ENCODE measurements at places on chromosomes 5 and 9. TPM values are rescaled to one million over a fixed set of nuclear protein-coding genes. Genes with fewer than 3 reads are reported as not detected.
A peak's percentile ranks its signal among the peaks of the same experiment; 100 is the strongest.

GRCh38 chr9:76810377-76810957 lies 46.2 kb downstream of the PCA3 start:
- H3K27me3 ChIP-seq: peaks cover 9% of the 10 kb centered on the region
- no peaks in the 10 kb centered on the region for H3K36me3 ChIP-seq
- DNase-seq: peak; percentile 54
- H3K4me3 ChIP-seq: no peak overlapping the region
- H3K4me1 ChIP-seq: peaks cover 12% of the 10 kb centered on the region

DNA sequence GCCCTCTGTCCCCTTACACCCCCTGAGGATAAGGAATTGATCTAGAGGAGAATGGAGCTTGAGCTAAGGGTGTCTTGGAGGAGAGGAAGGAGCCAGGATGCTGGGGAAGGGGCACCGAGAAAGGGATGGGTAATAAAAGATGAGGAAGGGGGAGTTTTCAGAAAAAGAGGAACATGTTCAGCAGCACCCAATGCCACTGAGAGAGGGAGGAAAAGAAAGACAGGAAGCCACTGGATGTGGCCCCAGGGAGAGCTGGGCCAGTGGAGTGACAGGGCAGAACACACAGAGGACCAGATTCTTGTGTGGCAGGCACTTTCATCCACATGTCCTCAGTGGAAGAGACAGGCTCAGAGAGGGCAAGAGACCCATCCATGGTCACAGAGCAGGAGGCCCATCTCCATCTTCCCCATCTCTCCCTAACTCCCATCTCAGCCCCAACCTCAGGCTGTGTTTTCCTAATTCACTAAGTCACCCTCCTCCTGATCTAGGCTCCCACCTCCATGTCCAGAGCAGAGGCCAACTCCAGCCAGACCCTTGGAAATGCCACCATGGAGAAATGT lies 7.2 kb downstream of the PFN3 start:
- peaks cover 13% of the 10 kb centered on the region for H3K4me1 ChIP-seq
- H3K4me3 ChIP-seq: no peak overlapping the region
- H3K27me3 ChIP-seq: peaks cover 11% of the 10 kb centered on the region
- no peak overlapping the region for H3K27ac ChIP-seq
- no peak for DNase-seq

GRCh38 chr9:114754581-114754980 lies 51.3 kb downstream of the TNFSF15 start:
- H3K27ac ChIP-seq: no peak overlapping the region
- no peak overlapping the region for H3K4me3 ChIP-seq
- no peak for DNase-seq
- H3K36me3 ChIP-seq: no peaks in the 10 kb centered on the region
- no peaks in the 10 kb centered on the region for H3K4me1 ChIP-seq

GRCh38 chr5:7094626-7095025 lies 301.3 kb upstream of the ADCY2 start:
- DNase-seq: no peak
- no peak overlapping the region for H3K4me3 ChIP-seq

GRCh38 chr5:34756781-34757624 lies 82.0 kb upstream of the TTC23L start:
- H3K4me1 ChIP-seq: peaks cover 18% of the 10 kb centered on the region
- no peak overlapping the region for H3K4me3 ChIP-seq
- no peaks in the 10 kb centered on the region for H3K27me3 ChIP-seq
- H3K36me3 ChIP-seq: peaks cover 45% of the 10 kb centered on the region

DNA sequence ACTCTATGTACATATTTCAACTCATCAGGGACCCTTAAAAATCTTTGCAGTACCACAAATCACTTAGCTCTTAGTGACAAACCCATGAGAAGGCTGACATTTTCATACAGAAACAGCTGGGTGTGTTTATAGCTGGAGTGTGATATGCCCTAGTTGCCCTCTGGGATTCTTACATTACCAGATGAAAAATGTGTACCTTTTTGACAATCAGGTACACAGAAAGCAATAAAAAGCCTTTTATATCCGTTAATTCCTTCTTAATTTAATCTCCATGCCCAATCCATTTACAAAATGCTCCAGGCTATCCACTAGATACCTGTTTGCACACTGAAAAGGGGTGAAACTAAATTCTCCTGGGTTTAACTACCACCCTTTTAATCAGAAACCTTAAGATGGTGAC lies 222.9 kb downstream of the KIAA0825 start:
- H3K4me3 ChIP-seq: no peak overlapping the region
- no peak for DNase-seq
- no peaks in the 10 kb centered on the region for H3K4me1 ChIP-seq
- H3K36me3 ChIP-seq: no peaks in the 10 kb centered on the region
- no peaks in the 10 kb centered on the region for H3K27me3 ChIP-seq

DNA sequence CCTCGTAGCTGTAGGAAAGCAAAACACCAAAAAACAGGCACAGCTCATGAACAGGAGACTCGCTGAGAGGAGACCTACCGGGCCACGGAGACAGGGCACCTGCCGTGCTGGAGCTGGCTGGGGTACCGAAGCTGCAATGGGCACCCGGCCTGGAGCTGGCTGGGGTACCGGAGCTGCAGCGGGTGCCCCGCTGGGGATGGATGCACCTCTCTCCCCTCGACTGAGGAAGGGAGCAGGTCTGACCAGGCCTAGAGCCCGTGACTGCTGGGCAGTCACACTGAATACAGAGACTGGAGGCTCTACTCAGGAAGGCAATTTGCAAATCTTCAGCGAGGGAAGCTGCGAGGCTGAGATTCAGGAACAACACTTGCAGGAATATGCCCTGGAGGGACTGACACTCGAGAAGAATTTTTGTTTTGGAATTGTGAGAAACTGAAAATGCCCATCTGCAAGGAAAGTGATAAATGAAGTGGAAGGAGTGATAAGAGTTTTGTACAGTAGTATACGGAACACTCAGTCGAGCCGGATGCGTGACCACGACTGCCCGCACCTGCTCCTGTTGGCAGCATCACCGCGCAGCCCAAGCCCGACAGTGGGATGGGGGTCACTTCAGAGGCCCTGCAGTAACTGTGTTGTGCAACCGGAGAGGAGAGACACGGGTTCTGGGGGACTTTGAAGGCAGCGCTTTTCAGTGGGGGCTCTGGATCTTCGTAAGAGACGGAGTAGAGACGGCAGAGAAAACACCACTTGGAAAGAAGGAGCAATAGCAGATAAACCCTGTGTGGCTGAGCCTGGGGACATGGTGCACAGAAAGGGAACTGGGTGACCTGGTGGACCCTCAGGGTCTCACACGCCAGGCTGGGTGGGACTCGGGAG lies 27.9 kb upstream of the LPCAT1 start:
- no peak overlapping the region for H3K4me3 ChIP-seq
- H3K27ac ChIP-seq: no peak overlapping the region
- no peaks in the 10 kb centered on the region for H3K36me3 ChIP-seq

DNA sequence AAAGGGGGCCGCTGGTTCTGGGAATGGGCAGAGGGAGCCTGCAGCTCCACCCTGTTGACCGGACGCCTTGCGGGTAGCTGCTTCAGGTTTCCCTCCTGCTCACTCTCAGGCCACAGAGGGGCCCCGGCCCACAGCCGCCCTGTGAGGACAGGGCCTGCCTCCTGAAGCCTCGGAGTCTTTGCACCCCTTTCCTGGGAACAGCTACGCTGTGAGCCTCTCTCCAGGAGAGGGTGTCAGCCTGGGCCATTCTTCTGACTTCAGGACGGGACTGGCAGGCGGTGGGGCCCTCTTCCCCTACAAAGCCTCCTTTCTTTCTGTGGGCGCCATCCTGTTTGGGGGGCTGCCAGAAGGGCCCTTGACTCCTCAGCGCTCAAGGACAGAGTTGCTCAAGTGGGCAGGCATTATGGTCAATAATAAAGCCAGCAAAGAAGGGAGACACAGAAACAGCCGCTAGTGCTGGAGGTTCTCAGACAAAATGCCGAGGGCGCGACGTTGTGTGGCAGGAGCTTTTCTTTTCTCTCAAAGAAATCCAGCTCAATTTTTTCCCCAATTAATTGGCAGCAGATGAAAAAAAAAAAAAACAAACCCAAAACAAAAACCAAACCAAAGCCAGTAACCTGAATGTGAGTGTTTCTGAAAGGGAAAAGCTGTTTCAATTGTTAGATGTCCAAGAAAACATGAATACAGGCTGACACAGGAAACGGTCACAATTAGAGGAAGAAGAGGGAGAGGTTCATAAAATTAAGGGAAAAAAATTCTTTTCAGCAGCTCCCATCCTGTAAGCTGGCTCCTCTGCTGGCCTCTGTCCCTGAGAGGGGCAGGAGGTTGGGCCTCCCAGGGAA lies 12.8 kb upstream of the SLC25A51 start:
- H3K4me3 ChIP-seq: no peak overlapping the region
- no peaks in the 10 kb centered on the region for H3K27me3 ChIP-seq
- DNase-seq: no peak
- peak overlapping the region; percentile 80 for H3K27ac ChIP-seq
- H3K4me1 ChIP-seq: peaks cover 26% of the 10 kb centered on the region

DNA sequence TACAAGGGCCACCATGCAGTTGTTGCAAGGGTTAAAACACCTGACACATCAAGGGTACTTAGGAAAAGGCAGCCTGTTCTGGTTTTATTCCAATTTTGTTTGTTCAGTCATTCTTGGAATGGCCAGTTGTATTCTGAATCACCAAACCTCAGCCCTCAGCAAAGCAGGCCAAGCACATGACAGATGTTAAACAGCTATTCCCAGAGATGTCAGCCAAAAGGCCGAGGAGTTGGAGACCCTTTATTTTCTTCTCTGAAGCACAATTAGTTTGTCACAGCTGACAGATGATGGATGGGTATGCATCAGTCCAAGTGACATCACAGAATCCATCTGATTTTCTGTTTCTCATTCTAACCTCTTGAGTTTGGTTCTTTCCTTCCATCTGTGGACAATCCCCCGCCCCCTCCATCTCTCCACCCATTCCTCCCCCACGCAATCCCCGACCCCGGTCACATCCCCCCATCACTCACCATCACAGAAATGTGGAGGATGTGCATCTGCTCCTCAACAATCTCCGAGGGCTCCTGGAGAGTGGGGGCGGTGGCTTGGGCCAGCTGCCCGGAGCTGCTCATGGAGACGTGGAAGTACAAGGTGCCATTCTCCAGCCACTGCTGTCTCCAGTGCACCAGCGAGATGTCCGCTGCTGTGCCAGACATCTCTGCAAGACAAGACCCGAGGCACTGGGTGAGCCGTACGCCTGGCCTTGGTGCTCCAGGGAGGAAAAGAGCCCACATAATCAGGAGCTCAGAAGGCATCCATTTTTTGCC lies 123.8 kb downstream of the ASTN2 start:
- H3K4me1 ChIP-seq: no peaks in the 10 kb centered on the region
- H3K27ac ChIP-seq: no peak overlapping the region
- H3K36me3 ChIP-seq: no peaks in the 10 kb centered on the region
- H3K4me3 ChIP-seq: no peak overlapping the region
- DNase-seq: no peak

GRCh38 chr9:136668983-136669790 lies 6.5 kb downstream of the EGFL7 start:
- H3K4me3 ChIP-seq: no peak overlapping the region
- no peak overlapping the region for H3K27ac ChIP-seq
- H3K36me3 ChIP-seq: no peaks in the 10 kb centered on the region
- H3K27me3 ChIP-seq: no peaks in the 10 kb centered on the region
- H3K4me1 ChIP-seq: peaks cover 9% of the 10 kb centered on the region

DNA sequence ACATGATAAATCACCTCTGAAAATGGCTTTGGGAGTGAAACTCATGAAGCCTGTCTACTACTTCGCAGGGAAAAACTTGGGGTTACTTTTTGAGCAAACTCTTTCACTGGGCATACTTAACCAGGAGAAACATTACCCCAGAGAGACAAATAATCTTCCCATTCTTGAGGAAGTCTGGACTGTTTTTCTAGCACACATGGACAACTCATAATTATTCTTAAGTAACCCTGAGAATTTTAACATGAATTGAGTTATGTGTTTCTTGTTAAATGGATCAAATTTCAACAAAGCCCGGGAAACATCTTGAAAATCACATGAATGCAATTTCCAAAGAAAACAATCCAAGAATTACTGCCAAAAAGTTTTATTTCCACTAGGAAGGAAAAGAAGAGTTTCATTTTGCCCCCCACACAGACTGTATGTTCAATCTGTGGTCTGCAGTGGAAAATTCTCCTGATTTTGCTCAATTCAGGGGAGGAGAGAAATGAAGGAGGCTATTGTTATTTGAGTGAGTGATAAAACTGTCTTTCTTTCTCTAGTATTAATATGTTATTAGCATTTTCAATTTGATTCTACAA lies 564.8 kb upstream of the CLINT1 start:
- peak overlapping the region; percentile 5 for H3K27ac ChIP-seq
- peaks cover 15% of the 10 kb centered on the region for H3K4me1 ChIP-seq
- no peak overlapping the region for H3K4me3 ChIP-seq
- H3K36me3 ChIP-seq: no peaks in the 10 kb centered on the region
- H3K27me3 ChIP-seq: peaks cover 3% of the 10 kb centered on the region
- no peak for DNase-seq

DNA sequence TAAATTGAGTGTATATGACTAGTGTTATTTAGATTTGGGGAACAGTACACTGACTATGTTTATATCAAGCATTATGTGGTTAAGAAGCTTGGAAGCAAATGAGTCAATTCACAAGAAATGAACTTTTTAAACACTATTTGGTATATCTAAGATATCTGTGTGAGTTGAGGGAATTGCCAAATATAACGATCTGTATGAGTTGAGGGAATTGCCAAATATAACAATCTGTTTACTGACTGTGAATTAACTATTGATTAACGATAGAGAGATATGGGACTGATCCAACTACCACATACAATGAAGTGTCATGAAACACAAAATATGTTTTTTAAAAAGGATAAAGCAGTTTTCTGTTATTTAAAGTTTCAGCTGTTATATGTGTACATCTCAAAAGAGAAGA lies 301.4 kb downstream of the TENT4A start:
- no peaks in the 10 kb centered on the region for H3K36me3 ChIP-seq
- H3K4me1 ChIP-seq: no peaks in the 10 kb centered on the region

- no peak for DNase-seq
- H3K36me3 ChIP-seq: no peaks in the 10 kb centered on the region
- H3K4me3 ChIP-seq: no peak overlapping the region
- peaks cover 16% of the 10 kb centered on the region for H3K27me3 ChIP-seq
- peaks cover 19% of the 10 kb centered on the region for H3K4me1 ChIP-seq
These were observed 95.3 kb upstream of the PITX1 start for GRCh38 chr5:135129307-135129706.

DNA sequence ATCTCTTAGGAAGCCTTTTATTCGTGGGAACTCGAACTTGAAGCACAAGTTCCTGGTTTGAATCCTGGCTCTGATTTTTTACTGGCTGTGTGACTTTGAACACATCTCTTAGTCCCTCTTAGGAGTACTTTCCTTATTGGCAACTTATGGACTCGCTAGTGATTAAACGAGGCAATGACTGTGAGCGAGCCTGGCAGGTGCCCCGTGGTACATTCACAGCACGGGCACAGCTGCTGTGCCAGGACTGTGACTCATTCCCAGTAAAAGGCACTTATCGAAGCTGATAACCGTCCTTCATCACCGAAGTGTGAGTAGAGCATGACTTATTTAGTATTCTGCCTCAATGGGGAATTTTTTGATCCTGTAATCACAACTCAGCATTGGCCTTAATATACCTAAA lies 22.7 kb downstream of the CFAP90 start:
- H3K27ac ChIP-seq: no peak overlapping the region
- no peak overlapping the region for H3K4me3 ChIP-seq
- no peak for DNase-seq
- H3K36me3 ChIP-seq: no peaks in the 10 kb centered on the region

Gene BNC2
- 45.1 TPM for total RNA-seq

Gene ADCY2
- 0.84 TPM for total RNA-seq

Gene ACTBL2
- 0.07 TPM for total RNA-seq

Gene SH3PXD2B
- total RNA-seq: 68.9 TPM

Gene GRM6
- not detected for total RNA-seq

Gene PHF24
- total RNA-seq: 0.62 TPM

Data from mesothelial cell of epicardium (in vitro differentiated cells).